ENCODE measurements at places on chromosomes 13 and 19.

DNA sequence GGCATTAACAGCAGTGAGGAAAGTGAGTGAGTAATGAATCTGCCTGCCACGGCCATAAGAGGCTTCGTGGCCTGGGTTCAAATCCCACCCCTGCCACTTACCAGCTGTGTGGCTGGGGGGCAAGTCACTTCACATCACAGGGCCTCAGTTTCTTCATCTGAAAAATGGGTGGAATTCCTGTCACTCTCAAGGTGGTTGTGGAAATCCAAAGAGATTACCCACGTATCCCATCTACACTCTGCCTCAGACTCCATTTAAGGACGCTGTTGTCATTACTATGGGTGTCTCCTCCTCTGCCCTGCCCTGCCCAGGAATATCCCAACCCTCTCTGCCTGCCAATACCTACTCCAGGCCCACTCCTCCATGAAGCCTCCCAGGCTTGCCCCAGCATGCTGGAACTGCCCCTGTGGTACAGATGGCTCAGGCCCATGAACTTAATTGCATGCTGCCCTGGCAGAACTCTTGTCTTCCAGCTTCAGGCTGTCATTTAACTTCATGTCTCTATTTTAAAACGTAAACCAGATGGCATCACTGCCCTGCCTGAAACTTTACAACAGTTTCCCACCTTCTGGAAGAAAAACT lies 3.1 kb downstream of the GIPC1 start:
- DNase-seq: no peak

DNA sequence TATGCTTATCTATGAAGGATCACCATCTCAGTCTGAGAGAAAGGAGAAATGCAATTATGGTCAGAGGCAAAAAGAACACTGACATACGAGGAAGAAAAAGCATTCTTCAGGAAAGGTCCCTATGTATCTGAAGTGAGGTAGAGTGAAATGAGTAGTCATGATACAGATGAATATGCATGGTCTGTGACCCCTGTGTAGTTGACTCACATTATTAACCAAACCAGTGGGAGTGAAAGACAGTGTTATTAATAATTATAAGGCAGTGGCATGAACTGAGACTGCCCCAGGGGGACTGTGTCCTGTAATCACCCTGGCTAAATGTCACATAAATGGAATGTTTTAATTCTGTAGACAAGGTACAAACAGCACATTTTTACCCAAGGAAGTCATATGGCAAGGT lies 1320.2 kb upstream of the PCDH9 start:
- no peak for DNase-seq

DNA sequence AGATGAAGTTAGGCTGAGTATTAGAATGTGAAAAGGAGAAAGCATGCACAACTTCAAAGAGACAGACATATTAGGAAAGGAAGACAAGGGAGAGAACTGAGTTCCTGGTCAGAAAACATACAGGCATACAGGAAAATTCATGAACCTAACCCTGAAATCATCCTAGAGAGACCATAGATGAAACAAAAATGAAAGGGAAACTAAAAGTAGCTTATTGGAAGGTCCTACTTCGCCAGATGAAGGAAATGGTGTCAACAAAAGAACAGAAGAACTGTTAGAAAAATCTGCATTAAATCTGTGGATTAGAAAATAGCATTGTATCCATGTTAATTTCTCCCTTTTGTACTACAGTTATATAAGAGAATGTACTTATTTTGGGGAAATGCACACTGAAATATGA lies 169.0 kb upstream of the UFM1 start:
- no peak for DNase-seq

GRCh38 chr19:12596485-12596884 lies 14.1 kb downstream of the ZNF490 start:
- DNase-seq: no peak

DNA sequence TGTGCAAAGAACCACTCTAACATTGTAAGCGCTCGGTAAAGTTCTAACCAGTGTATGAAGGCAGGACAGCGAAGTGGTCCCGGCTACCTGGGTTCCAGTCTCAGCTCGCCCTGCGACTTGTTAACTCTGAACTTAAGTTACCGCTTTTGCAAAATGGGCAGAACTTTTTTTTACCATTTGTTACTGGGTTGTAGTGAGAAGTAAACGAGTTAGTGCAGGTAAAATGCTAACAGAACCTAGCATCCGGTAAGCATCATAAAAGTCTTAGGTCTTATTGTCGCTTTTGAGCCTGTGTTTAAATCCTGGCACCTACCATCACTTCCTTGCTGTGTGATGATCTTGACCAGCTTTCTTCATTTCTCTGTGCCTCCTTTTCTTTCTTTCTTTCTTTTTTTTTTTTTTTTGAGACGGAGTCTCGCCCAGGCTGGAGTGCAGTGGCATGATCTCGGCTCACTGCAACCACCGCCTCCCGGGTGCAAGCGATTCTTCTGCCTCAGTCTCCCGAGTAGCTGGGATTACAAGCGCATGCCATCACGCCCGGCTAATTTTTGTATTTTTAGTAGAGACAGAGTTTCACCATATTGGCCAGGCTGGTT lies 734 bp upstream of the TRMT1 start:
- no peak for DNase-seq

DNA sequence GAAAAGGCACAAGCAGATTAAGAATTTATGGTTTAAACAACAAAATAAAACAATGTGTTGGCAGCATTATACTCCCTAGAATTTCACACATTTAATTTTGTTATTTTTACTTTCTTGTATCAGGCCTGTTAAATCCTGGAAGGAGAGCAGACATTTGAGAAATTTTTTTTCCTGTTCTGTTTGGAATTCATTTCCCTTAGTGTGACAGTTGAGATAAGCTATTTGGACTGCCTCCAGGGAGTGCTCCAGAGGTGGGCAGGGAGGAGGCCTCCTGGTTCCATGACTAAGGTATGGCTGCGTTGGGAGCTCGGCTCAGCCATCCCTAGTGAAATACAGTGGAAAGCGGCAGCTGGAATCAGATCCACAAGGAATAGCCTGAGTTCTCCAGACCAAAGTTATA lies 185.7 kb downstream of the KCNRG start:
- DNase-seq: no peak

- no peak for DNase-seq
These were observed 789.1 kb downstream of the GPC5 start for GRCh38 chr13:92187378-92187989.

DNA sequence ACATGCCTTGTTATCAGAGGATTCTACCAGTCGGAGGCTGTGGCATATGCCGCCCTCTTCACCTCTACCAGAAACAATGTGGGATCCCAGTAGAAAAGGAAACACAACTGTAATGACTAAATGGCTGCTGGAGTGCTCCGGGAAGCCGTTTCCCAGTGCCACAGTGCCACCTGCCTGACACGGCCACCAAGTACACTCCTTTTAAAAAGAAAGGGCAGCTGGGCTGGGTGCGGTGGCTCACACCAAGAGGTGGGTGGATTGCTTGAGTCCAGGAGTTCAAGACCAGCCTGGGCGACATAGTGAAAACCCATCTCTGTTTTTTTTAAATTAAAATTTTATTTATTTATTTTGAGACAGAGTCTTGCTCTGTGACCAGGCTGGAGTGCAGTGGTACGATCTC lies 67.3 kb downstream of the TRPM4 start:
- DNase-seq: no peak

DNA sequence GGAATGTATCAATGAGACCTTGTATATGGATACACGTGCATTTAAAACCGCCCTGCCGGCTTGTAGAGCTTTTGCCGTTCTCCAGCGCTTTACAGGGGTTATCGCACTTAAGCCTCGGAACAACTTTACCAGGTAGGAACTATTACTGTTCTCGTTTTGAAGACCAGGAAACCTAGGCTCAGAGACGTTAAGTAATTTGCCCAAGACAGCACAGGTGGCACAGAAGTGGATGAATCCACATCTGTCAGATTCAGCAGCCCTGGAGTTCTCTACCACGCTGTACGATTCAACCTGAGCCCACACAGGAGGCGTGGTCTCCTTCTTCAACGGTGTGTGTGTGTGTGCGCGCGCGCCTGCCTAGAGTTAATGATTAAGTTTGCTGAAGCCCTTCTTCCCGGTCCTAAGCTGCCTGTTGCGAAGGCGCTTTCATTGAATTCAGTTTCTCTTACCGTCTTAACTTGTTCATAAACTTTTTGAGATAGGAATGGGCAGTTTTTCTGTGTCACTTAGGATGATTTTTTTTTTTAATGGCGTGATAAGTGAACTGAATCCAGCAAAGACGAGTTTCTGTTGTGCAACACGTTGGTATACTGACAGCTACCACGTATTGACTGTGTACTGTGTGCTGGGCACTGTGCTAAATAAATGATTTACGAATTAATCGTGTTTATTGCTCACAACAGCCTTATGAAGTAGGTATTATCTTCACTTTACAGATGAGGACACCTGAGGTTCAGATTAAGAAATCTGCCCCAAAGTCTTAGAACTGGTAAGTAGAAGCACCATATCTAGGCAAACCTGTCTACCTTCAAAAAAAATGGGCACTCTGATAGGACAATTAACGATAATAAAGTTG lies 67.4 kb downstream of the KCNRG start:
- peak; percentile 66 for DNase-seq

DNA sequence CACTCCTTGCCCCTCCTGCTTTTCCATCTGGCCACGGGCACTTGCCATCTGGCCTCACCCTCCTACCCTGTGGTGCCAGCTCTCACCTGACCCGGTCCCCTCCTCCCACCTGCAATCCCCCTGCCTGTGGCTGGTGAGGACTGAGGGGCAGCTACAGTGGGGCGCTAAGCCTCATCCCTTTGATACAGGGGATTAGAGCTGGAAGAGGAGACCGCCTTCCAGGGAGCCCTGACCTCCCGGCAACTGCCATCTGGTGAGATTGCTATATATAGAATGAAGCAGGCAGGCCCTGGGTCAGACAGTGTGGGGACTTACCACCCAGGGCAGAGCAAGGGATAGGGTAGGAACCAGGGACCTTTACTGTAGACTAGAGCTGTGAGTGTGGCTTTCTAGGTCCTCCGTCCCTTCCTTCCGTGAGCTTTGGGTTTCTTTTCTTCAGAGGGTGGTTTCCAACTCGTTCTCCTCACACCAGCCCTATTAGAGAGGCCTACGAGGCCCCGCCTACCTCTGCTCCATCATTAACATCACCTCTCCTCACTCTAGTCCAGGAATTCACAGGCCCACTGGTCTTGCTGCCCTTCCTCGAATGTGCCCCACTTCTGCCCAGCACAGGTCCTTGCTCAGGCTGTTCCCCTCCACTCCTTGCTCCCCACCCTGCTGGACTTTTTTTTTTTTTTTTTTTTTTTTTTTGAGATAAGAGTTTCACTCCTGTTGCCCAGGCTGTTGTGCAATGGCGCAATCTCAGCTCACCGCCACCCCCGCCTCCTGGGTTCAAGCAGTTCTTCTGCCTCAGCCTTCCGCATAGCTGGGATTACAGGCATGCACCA lies 7.7 kb downstream of the KASH5 start:
- DNase-seq: no peak

DNA sequence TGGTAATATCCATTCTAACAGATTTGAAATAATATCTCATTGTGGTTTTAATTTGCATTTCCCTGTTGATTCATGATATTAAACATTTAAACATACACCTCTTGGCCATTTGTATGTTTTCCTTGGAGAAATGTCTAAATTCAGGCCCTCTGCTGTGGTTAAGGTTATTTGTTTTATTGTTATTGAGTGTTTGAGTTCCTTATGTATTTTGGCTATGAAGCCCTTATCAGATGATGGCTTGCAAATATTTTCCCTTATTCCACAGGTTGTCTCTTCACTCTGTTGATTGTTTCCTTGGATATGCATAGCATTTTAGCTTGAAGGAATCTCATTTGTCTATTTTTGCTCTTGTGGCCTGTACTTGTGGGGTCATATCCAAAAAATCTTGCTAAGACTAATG lies 303.6 kb downstream of the GPC5 start:
- DNase-seq: no peak

GRCh38 chr13:44790289-44790688 lies 199.0 kb downstream of the NUFIP1 start:
- no peak for DNase-seq

- DNase-seq: no peak
These were observed 3.0 kb upstream of the NANOS2 start for GRCh38 chr19:45917421-45918091.

DNA sequence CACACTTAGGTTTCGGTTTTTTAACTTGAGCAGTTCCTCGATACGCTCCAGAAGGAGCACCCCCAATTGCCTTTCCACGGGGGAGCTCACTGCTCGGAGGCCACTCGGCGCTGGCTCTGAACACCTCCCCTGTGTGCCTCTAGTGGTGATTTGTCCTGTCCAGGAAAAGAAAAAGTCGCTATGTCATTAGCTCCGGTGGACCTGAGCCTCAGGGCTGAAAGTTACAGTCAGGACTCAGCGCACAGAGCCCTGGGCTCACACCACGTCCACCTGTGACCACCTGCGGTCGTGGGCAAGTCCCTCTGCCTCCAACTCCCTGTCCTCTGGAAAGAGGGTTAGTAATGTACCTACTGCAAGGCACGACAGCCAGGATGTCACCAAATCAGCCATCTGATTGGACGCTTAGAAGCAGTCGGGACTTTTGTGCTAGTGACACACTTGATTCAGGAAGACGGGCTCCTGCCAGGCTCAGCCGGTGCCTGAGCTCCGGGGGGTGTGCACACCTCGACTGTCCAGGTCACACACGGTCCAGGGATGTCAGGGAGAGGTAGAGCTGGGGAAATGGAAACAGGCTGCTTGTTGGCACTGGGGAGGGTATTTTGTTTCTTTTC lies 3.9 kb upstream of the TMPRSS9 start:
- DNase-seq: no peak

DNA sequence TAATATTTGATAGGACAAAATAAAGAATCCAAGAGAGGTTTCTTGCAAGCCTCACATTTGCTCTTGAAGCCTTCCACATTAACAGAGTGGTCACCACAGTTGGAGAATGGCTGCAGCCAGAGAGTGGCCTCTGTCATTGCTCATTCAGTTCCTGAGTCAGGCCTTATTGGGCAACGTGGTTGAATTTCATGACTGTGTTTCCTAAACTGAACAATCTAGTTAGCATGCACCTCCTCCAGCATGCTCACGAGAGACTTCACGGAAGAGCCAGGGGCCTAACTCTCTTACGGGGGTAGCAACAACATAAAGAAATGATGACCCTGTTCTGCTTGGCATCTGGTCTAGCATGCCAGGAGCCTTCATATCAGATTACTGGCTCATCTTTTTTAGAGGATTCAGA lies 9.6 kb upstream of the UBL3 start:
- DNase-seq: no peak

DNA sequence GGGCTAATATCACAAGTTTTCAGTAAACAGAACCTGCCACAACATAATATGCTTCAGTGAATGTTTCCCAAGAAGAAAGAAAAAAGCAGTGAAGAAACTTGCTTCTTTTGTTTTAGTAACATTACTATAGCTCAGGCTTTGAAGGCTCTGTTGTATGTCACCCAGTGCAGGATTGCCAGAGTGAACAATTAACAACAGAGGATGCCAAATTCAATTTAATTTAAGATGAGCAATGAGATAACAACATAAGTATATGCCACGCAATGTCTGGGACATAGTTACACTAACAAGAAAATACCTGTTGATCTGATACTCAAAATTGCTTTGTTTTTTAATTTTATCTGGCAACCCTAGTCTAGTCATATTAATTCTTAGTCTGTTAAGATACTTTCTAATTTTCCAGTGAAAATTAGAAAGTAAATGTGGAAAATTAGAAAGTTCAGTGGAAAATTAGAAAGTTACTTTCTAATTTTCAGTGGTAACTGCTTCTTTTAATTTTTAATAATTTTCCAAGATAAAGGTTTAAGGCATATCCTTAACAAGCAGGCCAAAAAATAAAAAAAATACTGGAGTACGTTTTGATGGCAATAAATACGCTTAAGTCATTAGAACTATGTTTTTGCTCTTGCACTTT lies 336.3 kb downstream of the SLITRK6 start:
- no peak for DNase-seq

GRCh38 chr13:21541980-21542379 lies 62.0 kb downstream of the MICU2 start:
- no peak for DNase-seq

- DNase-seq: no peak
These were observed 8.6 kb downstream of the PRKCSH start for GRCh38 chr19:11444059-11444458.
